ENCODE measurements at places on chromosomes 12 and 14.

DNA sequence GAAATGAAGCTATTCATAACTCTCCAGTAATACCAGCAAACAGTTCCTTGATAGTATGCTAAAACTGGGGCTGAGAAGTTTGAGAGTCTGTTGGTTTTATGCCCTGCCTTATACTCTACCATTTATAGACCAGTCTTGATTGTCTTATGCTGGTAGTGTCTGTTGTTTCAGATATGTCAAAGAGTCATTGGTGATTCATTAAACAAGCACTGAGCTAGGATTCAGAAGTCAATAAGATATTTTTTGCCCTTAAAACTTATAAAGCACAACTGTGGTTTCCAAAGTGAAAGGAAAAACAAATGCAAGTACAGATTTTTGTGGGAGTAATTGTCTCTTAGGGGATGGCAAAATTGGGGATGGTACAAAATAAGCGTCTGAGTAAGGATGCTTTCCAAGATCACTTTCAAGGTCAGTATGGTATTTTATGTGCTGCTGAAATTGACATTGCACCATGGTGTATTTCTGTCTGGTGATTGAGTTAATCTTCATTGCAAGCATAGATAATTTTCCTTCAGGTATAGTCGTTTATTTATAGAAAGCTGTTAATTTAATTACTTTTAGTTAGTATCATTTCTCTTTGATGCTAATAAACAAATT lies 289.5 kb upstream of the E2F7 start:
- DNase-seq, result no peak

GRCh38 chr12:100329800-100330199 lies 27.1 kb upstream of the SLC17A8 start:
- no peak for DNase-seq

- DNase-seq, result no peak
Observed at GRCh38 chr14:28577711-28578131, 188.9 kb upstream of the FOXG1 start.

- no peak for DNase-seq
Observed at GRCh38 chr14:34926552-34926951, 51.4 kb upstream of the BAZ1A start.

GRCh38 chr12:46942579-46942978 lies 116.8 kb upstream of the SLC38A4 start:
- no peak for DNase-seq

DNA sequence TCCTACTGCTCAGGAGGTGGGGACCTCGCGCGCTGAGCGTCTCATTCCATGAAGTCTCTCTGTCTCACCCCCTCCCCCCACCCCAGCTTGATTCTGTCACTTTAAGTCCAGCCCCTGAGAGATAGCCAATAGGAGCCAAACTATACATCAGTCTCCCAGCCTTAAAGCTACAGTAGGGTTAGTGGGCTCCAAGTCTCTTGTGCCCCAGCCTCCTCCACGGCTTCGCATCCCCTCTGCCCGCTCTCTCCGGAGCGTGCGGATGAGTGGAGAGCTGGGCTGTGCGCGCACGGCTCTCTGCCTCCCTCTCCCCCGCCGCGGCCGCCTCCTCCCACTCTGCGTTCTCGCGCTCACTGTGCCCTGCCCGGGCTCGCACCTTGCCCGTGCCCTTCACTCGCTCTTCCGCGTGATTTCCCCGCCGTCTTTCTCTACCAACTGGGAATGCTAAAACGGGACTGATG lies at the start of gene ESRRB:
TSS of gene ESRRB (plus strand) at position 191 of the 458 bp plus-strand sequence. CDS start at position 456, 265 bp downstream.
- peak; percentile 58 for DNase-seq

- DNase-seq, result no peak
Observed at GRCh38 chr14:36515105-36515593, 4.9 kb downstream of the NKX2-1 start.

DNA sequence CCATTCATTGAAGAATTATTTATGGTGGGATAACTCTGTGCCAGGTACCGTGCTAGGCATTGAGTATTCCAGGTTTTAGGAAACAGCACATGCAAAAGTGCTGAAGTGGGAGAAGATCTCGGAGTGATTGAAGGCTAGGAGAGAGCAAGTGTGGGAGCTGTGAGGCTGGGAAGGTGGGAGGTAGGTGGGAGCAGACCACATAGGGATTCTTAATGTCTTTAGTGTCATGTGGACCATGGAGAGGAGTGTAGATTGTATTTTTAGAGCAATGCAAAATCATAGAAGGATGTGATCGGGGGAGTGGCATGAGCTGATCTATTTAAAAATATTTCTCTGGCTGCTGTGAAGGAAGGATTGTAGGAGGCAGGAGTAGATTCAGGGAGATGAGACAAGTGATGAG lies 5.4 kb downstream of the PTPN11 start:
- DNase-seq, result no peak

DNA sequence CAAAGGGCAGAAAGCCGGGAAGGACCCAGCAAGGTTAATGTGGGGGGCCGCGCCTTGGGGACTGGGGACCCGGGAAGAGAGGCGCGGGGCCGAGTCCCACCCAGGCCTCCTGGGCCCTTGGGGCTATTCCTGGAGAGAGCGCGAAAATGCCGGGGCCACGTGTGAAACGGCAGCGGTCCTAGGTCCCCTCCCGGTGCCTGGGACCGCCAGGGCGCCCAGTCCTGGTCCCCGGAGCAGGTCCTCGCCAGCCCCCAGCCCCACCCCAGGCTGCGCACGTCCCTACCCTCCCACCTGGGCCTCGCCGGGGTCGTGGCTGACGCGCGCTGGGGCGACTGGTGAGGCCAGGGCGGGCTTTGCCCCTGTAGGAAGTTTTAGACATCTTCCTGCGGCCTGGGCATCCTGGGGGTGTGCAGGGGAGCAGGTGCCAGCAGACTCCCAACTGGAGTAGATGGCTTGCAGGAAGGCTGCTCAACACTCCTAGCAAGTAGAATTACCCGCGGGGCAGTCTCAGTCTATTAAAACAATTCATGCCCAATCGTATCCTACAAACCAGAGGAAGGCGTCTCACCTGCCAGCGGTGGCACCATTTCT lies 708 bp downstream of the FAR2 start:
- no peak for DNase-seq

DNA sequence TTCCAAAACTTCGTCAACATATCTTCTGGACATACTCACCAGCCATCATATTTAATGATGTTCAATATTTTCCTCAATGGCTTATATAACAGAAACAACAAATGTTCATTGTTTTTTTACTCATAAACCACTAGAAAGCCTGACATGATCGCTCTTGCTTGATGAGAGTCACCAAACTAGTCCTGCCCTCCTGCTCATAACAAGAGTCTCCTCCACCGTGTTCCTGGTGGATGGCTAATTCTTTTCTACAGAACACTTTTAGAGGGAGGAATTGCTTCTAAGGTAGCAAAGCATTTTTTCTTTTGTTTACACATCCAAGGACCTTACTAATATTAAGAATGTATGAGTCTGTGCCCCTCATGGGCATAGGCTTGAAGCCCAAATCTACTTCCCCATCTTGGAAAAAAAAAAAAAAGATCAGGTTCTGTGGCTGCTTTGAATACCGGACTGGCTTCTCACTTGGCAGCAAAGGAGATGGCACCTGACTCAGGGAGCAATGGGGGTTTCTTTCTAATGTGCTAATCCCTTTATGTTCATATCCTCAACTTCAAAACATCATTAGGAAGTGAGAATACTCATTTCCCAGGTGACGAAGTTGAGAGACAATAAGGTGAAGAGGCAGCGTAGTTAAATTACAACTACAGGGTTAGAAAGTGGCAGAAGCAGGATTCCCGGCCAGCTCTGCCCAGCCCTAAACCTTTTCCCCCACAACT lies 188.8 kb downstream of the EPS8 start:
- no peak for DNase-seq

- no peak for DNase-seq
Observed at GRCh38 chr14:87894920-87895319, 98.1 kb downstream of the GALC start.

DNA sequence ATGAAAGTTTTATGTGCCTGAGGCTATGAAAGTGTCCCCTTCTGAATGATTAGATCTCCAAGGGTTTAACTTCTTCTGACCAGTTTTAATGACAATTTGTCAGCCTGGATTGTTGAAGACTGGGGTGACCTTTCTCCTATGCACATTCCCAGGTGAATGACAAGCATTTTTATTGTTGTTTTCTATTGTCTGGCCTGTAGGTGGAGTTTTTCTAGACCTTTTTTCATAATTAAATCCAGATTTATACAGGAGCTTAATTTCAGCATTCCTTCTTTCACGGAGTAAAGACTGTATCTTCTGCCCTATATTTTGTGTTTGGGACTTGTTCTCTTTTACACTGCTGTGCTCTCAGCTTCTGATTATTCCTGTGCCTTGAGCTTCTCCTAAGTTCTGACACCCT lies 125.0 kb upstream of the FAR2 start:
- DNase-seq, result peak; percentile 30

DNA sequence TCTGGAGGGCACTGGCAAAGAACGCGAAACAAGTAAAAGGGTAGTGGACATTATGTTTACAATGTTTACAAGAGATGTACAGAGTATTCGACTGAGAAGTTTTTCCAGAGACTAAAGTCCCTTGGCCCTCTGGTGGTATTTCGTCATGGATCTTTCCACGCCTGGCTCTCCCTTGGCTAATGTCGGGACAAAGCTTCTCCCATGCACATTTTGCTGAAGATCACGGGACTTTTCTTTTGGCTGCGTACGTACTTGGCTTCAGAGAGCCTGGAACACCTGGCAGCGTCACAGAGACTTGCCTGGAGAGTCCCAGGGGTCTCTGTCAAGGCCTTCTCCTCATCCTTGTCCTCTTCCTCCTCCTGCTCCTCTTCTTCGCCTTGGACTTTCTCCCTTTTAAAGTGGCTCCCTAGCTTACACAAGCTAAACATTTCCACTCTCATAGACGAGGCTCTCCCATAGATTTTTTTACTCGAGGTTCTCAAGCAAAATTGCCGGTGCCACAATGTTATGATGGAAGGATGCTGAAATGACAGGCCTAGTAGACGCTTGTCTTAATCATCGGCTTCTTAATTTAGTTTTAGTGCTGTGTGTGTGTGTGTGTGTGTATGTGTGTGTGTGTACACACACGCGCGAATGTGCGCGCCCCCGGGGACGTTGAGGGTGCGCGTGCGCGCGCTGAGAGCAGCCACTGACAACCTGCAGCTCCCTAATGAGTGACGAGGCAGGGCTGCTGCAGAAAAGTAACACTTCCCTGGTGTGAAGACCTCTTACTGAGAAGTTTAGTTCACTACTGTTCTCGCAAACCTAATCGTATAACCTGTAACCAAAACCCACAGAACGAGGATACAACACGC lies 4.9 kb upstream of the FOXG1 start:
- DNase-seq, result no peak

DNA sequence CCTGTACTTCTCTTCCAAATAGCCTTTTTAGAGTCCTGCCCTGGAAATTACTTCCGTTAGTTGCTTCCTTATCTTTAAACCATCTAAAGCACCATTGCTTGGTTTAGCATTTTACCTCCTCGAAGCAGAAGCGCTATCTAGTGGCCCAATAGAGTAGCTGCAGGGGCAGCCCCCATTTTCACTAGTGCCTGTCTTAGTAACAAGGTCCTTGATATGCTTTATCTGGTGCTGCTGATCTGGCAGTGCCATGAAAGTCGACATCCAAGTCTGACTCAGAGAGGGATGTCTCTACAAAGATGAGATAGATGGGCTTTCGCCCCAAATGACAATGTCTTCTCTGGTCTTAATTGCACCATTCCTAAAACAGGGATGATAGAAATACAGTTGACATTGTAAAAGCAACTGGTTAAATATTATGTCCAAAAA lies 25.0 kb upstream of the CIT start:
- peak; percentile 44 for DNase-seq

DNA sequence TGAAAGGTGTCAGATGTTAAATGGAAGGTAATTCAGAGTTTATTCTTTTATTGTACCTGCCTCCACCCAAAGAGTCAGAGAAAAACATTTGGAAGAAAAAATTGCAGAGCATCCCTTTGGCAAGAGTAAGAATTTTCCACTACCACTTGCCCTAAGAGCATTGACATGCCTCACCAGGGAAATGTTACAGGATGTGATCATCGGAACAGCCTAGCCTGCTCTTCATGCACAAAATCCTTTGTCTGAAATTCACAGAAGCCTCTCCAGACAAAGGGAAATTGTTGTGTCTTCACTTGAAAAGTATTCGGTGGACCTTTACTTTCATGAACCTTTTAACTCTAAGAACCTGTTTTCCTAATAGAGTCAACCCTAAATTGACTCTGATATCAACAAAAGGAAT lies 36.9 kb downstream of the ATP2A2 start:
- DNase-seq, result no peak

DNA sequence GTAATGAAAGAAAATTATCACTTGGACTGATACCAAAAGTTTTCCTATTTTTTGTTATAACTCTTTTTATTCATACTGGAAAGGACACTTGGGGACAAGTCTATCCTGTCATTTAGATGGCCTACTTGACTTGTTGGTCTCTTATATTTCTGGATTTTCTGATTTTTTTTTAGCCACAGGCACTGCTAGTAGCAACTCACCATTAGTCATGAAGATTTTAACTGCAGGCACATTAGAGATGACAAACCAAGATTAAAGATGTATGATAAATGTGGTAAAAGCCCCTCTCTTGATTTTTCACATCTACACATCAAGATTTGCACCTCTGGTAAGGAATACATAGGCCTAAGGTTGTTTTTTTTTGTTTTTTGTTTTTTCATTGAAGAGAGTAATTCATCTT lies 217.0 kb downstream of the SLC25A21 start:
- DNase-seq, result no peak

DNA sequence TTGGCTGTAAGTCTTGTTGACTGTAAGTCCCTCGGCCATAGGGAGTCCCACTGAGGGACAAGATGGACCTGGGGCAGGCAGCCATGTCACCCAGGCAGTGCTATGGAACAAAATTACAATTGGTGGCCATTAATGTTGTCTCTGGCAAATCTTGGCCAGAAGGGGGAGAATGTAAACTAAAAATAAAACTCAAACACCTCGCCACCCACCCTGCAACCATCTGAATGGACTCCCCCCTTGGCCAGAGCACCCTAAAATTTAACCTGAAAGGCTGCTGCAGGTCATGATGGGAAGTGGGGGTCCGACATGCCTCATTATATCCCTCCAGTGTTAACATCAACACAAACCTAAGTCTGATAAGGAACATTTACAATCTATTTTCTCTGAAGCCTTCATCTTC lies 8.2 kb downstream of the SLC22A17 start:
- DNase-seq, result no peak

- DNase-seq, result no peak
Observed at GRCh38 chr12:54304187-54304810, 3.5 kb upstream of the NFE2 start.

DNA sequence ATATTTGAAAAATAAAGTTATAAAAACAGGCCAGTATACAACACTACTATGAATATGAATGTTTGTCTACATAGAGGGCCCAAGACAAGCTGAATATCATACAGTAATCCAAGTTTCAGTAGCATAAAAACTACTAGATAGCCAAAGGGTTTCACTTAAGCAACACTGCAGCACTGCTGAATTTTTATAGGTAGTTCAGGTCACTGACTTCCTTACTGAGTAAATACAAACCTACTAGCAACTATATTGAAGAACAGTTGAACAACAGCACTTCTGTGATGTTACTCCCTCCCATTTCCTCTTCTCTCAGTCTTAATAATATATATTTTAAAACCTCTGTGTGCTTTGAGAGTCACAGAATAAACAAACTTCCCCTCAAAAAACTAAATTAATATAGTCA lies 42.7 kb downstream of the GTF2A1 start:
- no peak for DNase-seq
